ENCODE measurements at places on chromosomes 2 and 18. TPM values are rescaled to one million over a fixed set of nuclear protein-coding genes. Genes with fewer than 3 reads are reported as not detected.

- DNase-seq: no peak
- no peaks in the 10 kb centered on the region for H3K36me3 ChIP-seq
- H3K4me1 ChIP-seq: no peaks in the 10 kb centered on the region
- no peak overlapping the region for H3K4me3 ChIP-seq
Observed at GRCh38 chr18:50468807-50469206, 91.1 kb upstream of the MAPK4 start.

DNA sequence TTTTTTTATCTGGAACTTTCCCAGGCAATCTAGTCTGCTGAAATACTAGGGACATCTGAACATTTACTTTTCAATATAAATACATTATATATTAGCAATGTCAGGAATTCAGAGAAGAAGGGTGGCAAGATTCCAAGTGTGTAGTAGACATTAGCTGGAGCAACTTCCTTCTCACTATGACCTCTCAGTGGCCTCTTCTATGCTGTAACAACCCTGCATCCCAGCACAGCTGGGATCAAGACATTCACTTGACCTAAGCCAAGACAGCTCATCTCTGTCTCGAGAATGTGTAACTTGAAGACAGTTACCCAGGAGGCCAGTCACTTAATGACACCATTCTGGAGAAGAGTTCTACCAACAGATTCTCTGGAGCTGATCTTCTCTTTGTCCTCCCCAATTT lies 61.7 kb upstream of the RALBP1 start:
- H3K27ac ChIP-seq: no peak overlapping the region
- no peaks in the 10 kb centered on the region for H3K27me3 ChIP-seq
- H3K36me3 ChIP-seq: no peaks in the 10 kb centered on the region

DNA sequence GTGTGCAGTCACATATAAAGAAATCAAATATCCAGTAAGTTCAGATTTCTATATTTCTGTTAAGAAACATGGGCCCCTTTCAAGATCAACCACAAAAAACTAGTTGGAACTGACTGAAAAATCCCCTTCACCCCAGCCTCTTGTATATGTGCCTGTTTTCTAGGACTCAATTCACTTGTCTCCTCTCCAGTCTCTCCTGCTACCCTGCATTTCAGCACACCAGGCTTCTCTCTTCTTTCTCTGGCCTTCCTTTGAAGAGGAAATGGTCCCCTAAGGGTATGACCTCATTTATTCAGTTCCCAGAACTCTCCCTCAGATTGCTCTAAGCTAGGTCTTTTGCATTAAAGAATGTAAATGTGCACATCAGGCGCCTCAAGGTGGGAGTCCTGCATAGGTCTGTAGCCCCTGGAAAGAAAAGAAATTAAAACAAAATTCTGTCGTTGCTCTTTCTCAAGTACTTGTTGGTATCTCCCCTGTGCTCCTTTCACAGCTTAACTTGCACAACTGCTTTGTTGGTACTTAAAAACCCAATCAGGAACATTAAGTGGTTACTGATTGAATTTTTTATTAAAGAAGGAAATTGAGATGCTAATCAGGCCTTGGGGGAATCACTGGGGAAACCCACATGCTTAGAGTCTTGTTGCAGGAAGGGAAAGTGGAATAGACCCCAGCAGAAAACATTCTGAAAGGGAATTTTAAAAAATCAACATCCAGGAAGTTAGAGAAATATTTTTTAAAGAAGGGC lies 278.4 kb downstream of the AGPS start:
- no peak overlapping the region for H3K4me3 ChIP-seq
- H3K27me3 ChIP-seq: peaks cover 5% of the 10 kb centered on the region
- no peak for DNase-seq
- no peaks in the 10 kb centered on the region for H3K36me3 ChIP-seq
- no peak overlapping the region for H3K27ac ChIP-seq

LHCGR gene
- not detected for total RNA-seq
